ENCODE measurements at places on chromosomes 1 and 21.

DNA sequence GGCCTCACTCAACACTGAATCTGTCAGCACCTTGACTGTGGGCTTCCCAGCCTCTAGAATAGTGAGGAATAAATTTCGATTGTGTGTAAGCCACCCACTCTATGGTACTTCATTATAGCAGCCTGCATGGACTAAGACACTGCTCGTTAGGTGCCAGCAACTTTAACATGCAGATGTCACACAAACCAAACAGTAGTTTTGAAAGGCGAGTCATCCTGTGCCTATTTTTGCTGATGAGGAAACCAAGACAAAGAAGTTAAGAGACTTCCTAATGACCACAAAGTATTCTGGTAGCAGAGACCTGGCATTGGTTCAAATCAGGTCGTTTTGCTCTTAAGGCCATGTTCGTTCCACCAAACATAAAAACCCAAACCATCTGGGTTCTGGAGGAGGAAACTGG is 42.9 kb downstream of the BATF3 start:
- DNase-seq, result no peak

- no peak for DNase-seq
These were observed 35.5 kb downstream of the HUNK start for GRCh38 chr21:31908106-31909031.

DNA sequence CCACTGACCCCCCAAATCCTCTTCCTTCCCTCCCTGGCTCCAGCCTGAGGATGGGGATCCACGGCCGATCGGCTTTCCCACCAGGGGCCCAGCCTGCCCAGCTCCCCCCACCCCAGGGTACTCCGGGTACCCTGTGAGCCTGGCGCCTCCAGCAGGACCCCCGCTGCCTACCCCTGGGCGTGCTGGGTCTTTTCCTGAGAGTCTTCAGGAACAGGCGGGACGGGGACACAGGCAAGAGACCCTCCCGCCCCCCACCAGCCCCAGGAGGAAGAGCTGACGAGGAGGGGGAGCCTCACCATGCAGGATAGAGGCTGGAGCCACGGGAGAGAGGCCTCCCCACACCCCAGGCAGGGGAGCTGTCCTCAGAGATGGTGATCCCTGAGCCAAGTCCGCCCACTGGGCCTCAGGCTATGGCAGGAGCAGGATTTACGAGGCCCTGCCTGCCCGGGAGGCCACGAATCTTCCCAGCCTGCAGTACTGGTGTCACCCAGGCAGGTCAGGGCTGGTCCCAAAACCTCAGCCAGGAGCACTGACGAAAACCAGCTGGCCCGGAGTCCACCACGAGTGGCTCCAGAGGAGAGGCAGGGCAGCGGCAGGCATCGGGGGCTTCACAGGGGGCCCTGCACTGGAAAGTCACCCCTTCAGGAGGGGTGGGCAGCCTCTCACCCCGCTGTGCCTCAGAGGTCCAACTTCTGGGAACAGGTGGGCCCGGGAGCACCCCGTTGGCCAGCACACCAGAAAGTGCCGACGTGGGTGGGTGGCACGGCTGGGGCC is 58.0 kb downstream of the MEGF6 start:
- DNase-seq, result no peak

DNA sequence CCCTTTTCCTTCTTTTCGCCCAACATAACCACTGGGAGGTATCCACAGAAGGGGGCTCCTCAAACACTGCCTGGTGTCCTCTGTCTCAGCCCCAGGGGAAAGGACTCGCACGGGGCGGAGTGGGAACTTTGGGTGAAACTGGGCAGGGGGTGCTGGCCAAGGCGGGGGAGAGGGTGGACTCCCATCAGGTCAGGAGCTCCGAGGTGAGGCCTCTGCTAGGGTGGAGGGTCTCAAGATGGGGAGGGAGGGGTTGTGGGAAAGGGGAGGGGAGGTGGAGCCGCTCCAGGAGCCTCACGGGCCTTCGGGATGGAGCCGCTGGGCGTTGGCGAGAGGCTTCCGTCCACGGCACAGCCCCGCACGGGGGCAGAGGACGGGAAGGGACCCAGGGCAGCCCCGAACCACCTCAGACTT is 43.2 kb upstream of the POFUT2 start:
- DNase-seq, result no peak

DNA sequence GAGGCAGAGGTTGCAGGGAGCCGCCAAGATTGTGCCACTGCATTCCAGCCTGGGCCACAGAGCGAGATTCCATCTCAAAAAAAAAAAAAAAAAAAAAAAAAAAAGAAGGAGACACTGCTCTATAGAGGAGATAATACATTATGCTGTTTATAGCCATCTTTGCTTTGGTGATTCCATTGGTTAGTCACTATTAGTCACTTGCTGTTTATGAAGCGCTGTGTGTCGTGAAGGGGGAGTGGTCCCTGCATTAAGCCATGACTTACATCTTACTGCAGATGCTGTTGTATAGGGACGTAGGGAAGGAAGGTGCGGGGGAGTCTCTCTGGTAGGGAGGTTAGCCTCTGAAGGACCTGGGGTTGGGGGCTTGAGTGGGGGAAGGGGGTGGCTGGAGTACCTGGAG is 48.3 kb downstream of the HUNK start:
- DNase-seq, result no peak

DNA sequence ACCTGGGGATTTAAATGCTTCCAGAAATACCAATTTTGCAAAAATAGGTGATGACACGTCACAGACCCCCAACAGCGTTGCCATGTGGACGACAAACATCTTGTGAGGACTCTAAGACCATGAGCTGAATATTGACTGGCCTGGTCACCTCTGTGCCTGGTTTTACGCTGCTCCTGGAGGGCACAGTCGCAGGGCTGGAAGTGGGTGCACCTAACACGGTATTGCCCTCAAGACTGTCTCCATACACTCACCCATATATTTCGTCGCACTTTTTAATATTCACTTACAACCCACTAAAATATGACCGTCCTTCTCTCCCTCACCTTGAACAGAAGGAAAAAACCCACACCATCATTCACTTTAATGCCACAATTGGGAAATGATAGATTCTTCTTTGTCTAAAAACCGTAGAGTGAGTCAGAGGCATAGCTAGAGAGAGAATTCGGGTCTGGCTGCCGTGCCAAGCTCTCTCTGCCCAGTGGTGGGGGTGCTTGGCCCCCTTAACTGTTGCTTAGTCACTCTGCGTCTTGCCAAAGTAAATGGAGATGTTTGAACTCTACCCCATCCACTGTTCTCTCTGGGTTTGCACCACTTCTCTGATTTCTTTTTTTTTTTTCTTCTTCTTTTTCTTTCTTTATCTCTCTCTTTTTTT is 40.8 kb upstream of the UTS2 start:
- DNase-seq, result no peak

DNA sequence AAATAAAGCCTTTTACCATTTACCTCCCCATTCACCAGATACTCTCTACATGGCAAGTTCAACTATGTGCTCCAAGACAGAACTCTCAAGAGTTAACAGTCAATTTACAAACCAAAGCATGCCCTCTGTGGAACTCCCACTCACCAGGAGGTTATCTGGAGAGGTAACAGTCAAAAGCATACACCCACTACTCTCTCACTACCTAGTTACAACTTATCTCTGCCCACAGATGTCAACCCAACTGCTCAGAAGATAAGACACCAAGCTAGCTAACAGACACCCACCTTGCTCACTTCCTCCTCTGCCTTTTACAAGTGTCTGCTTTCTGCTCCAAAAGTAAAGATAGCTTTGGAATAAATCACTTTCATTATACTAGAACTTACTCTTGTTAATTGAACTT is 131.0 kb downstream of the TRIM33 start:
- no peak for DNase-seq

GRCh38 chr1:198352975-198353695 is 187.3 kb downstream of the ATP6V1G3 start:
- no peak for DNase-seq

- no peak for DNase-seq
These were observed 17.1 kb downstream of the FCRL4 start for GRCh38 chr1:157580828-157581210.

DNA sequence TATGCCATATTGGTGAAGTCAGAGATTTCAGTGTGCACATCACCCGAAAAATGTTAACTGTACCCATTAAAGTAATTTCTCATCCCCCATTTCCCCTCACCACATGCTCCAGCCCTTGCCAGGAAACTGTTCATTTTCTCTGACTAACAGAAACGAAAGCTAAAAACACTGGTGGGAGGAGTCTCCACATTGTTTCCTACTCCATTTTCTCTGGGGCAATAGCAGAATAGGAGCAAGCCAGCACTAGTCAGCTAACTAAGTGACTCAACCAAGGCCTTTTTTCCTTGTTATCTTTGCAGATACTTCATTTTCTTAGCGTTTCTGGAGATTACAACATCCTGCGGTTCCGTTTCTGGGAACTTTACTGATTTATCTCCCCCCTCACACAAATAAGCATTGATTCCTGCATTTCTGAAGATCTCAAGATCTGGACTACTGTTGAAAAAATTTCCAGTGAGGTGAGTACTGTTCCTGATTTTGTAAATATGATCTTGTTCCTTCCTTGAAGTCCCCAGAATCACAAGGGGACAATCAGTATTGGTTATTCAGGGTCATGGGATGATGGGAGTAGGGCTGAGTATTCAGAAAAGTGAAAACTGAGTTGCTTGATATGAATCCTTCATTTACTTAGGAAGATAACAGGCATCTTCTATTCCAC is at the start of gene IFI16:
Gene IFI16 (plus strand): TSS at position 204 of the 658 bp plus-strand sequence. CDS start 4,774 bp downstream, outside the sequence.
- DNase-seq, result peak; percentile 66

DNA sequence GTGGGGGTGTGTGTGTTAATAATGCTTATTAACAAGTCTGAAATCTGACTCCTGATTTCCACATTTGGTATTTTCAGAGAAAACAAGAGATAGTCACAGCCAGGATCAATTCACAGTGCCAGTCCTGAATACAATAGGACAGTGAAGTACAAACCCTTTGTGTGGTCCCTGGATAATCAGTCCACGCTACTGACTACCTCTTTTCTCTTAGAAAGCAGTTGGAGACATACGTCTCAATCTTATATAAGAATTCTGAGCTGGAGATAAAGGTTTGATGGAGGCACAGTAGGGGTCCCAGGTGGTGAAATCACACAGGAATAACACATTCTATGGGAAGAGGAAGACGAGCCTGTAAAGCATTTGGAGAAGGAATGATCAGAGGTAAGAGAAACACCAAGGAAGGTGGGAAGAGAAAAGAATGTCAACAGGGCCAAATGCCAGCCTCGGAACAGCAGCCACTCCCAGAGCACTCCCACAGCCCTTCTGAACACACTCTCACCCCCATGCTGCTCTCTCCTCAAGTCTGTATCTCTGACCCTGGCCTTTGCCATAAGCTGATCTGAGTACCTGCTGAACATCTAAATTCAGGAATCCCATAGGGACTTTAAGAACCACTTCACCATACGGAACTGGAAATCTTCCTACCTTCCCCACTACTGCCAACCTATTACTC is 48.6 kb downstream of the TRAF5 start:
- DNase-seq, result no peak

GRCh38 chr1:214923278-214923915 is 159.1 kb upstream of the KCNK2 start:
- DNase-seq, result no peak

- DNase-seq, result no peak
These were observed 34.0 kb downstream of the MACF1 start for GRCh38 chr1:39238476-39238875.

DNA sequence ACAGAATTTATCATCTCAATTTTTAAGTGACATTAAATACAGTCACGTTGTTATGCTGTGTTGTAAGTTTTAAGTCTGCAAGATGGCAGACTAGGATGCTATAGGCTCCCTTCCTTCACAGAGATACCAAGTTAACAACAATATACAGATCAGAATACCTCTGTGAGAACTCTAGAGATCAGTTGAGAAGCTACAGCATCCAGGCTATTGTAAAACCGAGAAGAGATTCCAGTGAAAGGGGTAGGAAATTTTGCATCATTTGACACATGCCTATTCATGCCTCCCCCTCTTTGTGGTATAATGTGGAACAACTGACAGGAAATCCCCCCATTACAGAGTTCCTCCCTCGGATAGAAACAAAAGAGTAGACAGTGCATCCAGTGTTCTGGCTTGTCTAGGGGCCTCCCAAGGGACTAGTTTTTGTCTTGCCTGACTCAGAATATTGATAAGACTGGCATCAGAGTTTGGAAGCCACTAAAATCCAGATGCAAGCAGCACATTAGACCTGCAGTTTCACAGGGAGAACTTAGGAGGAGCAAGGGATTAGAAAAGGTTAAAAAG is 80.6 kb downstream of the LBR start:
- no peak for DNase-seq

- no peak for DNase-seq
These were observed 94.3 kb downstream of the RNF220 start for GRCh38 chr1:44499306-44499705.

DNA sequence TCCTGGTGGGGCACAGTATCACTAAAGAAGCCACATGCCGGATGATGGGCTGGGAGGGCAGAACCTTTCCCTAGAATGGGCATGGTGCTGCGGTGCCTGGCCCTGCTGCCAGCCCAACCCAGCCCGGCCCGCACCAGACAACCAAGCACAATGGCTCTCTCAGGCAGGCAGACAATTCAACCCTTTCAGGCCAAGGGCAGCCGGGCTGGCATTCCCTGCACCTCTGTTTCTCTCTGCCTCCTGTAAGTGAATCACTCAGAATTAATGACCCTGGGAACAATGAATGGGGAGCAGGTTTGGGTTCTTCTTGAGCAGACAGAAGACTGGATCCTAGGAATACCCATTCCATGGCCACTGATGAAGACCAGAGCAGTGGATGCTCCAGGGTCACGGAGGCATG is 41.0 kb upstream of the IFFO2 start:
- DNase-seq, result no peak

GRCh38 chr21:31158789-31159581 is 120.7 kb upstream of the KRTAP19-8 start:
- DNase-seq, result no peak

GRCh38 chr1:207020709-207021107 is 11.8 kb downstream of the C1orf116 start:
- DNase-seq, result no peak

GRCh38 chr1:223038288-223039006 is 104.6 kb downstream of the TLR5 start:
- DNase-seq, result no peak

- no peak for DNase-seq
These were observed 6.9 kb upstream of the PROX1 start for GRCh38 chr1:213980906-213981305.

- DNase-seq, result no peak
These were observed 23.7 kb upstream of the CSF3R start for GRCh38 chr1:36506276-36506920.

GRCh38 chr1:186042230-186042629 is 308.0 kb downstream of the HMCN1 start:
- DNase-seq, result no peak

- DNase-seq, result no peak
These were observed 10.8 kb upstream of the PLEKHG5 start for GRCh38 chr1:6502000-6502891.

- peak; percentile 71 for DNase-seq
These were observed 19.8 kb upstream of the SARS1 start for GRCh38 chr1:109193653-109194590.

DNA sequence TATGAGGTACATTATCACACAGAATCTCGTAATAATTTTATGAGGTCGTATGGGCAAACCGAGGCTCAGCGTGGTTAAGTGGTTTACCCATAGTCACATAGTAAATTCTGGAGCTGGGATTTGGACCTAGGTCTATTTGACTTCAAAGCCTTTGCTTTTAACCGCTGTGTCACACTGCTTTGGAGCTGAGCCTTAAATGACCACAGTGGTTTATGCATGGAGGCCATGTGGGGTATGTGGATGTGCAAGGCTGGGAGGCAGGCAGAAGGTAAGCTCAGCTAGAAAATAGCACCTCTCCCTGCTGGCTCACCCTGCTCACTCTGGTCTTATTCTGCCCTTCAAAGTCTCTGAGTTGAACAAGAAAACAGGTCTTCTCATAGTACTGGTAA is 269.5 kb downstream of the TRABD2B start:
- no peak for DNase-seq

- DNase-seq, result no peak
These were observed 103.1 kb downstream of the TOMM20 start for GRCh38 chr1:235025422-235025984.

- DNase-seq, result no peak
These were observed 7.2 kb downstream of the GORAB start for GRCh38 chr1:170539154-170539553.
